ENCODE measurements at places on chromosomes 3 and 15. TPM values are rescaled to one million over a fixed set of nuclear protein-coding genes. Genes with fewer than 3 reads are reported as not detected.

GRCh38 chr3:104520228-104520655 lies 846.5 kb upstream of the ALCAM start:
- DNase-seq = no peak

- peak; percentile 69 for DNase-seq
These were observed 40.9 kb downstream of the CBLB start for GRCh38 chr3:105827959-105828358.

The DAZL gene
- total RNA-seq = not detected

The FBXL2 gene
- total RNA-seq = 2.0 TPM
